ENCODE measurements at places on chromosomes 5 and 9.
A peak's percentile ranks its signal among the peaks of the same experiment; 100 is the strongest.

DNA sequence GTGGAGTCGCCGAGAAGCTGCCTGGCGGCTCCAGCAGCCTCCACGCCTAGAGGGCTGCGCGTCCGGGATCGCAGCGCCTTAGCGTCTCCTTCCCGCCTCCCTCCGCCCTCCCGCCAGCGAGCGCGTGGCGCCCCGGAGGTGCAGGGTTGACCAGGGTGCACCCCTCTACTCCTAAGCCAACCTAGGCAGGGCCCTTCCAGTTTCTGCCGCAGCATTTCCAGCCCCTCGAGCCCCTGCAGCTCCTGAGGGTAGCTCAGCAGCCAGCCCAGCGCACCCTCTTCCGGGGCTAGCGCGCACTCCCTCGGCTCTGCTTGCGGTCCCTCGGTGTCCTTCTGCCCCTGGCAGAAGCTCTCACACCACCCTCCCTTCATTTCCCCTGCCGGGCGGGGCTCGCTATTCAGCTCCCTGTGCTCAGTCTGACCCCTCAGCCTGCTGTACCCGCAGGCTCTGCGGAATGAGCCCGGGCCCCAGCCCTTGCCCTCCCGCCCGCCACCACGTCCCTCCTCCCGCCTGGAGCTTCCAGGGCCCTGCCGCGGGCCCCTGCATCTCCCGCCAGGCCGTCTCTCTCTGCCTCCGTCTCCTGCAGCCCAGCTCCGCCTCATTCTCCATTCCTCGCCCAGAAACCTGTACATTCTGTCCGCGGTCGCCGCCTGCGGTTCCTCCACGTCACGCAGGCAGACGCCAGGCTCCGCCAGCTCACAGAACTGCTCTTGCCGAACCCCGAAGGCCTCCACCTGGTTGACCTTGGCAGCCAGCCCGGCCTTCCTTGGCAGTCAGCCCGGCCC is 61.8 kb downstream of the SPATA31C2 start:
- DNase-seq: peak; percentile 91

- no peak for DNase-seq
Observed at GRCh38 chr5:132221781-132222648, 5.6 kb downstream of the P4HA2 start.

DNA sequence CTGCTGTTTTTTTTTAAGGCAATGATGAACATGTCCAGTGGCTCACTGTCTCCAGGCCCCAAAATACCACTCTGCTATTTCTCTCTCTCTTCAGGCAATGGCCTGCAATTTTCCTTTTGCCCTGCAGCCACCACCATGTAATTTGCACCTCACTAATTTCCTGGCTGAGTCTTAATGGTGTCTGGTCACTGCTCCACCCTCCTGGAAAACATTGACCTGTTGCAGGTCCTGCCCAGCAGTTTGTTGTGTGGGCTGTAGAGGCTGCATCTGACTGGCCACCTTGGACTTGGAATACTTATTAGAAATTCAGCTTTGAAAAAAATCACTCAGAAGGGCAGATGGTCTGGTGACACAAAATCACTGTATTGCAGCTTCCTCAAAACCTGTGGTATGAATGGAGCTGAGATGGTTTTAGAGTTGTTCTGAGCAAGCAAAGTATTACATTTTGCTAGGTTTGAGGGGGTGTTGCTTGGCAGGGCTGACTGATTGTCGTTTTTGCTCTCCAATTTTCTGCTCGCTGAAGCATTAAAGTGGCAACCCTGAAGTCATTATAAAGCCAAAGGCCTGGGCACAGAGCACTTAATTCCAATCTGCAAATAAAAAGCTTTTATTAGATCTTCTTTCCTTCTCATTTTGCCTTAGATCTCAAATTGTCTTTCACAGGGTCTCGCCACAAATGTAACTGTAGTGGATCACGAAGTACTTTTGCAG is 134.8 kb downstream of the TMEM174 start:
- no peak for DNase-seq

DNA sequence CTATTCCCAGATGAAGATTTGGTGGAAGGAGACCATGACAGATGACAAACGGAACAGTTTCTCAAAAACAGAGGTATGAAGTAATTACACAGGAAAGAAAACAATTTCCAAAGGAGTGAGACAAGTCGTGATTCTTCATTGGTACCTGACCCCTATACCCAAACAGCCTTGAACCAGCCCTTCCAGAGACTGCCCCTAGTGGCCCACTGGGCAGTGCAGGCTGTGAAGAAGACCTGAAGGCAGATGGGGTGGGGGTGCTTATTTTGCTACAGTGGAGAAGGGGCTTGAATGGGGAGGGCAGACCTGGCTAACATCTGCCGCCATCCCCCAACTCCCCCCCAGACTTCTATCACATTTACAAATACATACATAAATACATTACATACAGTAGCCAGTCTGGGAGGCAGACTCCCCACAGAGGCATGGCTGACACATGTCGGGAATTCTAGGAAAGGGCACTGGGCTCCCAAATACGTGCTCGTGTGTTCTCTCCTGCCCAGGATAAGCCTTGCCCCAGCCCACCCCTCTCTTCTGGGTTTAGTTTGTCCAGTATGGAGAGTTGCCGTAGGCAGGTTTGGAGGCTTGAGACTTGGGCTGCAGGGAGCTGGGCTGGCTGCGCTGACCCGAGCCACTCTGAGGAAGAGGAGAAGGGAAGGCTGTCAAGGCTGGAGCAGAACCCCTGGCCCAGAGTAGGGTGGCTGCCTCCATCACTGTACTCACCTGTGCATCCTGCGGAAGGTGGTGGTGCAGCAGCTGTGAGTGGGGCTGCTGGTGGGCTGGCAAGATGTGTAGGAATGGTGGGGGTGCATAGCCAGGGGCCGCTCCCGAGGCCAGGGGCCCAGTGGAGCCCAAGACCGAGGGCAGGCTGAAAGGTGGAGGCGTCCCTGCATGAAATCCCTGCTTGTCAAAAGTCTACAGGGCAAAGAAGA is 105.3 kb downstream of the UBE2R2 start:
- DNase-seq: peak; percentile 66

Data from SK-N-SH (cell line).